ENCODE measurements at places on chromosomes 11 and 22. TPM values are rescaled to one million over a fixed set of nuclear protein-coding genes. Genes with fewer than 3 reads are reported as not detected.

The MYEOV gene
- not detected for total RNA-seq

The SCGB1C1 gene
- total RNA-seq: not detected

The PKNOX2 gene
- 63.6 TPM for total RNA-seq

The CCDC188 gene
- total RNA-seq: 1.8 TPM

The TMEM123 gene
- total RNA-seq: 38.4 TPM

The APBB1 gene
- 252 TPM for total RNA-seq

The KBTBD3 gene
- 23.2 TPM for total RNA-seq

The FOLR2 gene
- 6.3 TPM for total RNA-seq

The RNF169 gene
- total RNA-seq: 16.6 TPM

The RAC2 gene
- total RNA-seq: 3.6 TPM

- no peak for DNase-seq
Measured at GRCh38 chr11:58395581-58395980, 11.1 kb downstream of the OR5B3 start.

- DNase-seq: no peak
Measured at GRCh38 chr11:64276653-64277431, 7.6 kb downstream of the BAD start.

- DNase-seq: no peak
Measured at GRCh38 chr11:43626798-43627197, 53.7 kb upstream of the HSD17B12 start.

DNA sequence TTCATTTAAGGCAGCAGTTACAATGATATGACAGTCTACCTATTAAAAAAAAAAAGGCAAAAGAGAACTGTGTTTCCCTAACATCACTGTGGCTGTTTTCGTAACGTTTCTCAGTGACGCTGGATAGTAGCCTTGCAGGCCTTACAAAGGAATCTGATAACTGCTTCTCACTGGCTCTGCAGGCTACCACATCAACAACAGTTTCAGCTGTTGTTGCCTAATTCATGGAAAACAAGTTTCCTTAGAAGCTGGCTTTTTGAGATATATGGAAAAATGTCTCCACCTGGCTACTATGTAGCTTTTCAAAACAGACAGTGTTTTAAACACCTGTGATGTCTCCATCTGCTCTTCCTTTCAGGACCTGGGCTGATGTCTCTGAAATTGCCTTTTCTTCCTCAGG is 3.8 kb downstream of the OR51V1 start:
- DNase-seq: no peak

GRCh38 chr11:3994030-3994640 is 100.5 kb upstream of the RRM1 start:
- no peak for DNase-seq

- no peak for DNase-seq
Measured at GRCh38 chr11:117180020-117180419, 1.5 kb downstream of the SIDT2 start.

- DNase-seq: peak; percentile 64
Measured at GRCh38 chr11:47768101-47768612, 1.0 kb upstream of the FNBP4 start.

DNA sequence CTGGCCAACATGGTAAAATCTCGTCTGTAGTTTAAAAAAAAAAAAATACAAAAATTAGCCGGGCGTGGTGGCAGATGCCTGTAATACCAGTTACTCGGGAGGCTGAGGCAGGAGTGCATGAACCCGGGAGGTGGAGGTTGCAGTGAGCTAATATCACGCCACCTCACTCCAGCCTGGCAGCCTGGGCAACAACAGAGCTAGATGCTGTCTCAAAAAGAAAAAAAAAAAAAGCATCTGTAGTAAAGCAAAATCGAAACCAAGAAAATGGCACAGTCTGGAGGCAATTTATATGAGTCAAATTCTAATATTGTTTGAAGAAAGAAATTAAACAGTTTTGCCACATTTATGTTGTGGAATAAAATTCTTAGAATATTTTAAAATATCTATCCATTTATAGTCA is 365.0 kb upstream of the CHORDC1 start:
- DNase-seq: no peak

DNA sequence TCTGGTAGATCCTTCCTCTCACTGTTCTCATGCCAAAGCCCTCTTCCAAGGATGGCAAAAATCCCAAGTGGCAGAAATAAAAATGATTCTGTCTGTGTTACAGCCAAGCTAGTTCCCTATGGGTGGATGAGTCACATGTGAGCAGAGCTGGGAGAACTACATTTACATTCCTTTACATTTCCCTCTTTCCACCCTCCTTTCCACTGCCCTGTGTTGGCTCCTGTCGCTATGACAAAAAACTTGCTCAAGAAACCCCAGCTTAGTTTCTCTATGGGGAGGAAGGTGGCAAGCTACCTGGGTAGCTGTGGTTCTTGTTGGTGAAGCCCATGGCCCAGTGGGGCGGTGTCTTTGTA is 10.2 kb upstream of the DDB2 start:
- no peak for DNase-seq

- no peak for DNase-seq
Measured at GRCh38 chr11:128803011-128803410, 64.1 kb downstream of the KCNJ1 start.

GRCh38 chr22:48282804-48283203 is 1520.4 kb downstream of the TBC1D22A start:
- DNase-seq: no peak

DNA sequence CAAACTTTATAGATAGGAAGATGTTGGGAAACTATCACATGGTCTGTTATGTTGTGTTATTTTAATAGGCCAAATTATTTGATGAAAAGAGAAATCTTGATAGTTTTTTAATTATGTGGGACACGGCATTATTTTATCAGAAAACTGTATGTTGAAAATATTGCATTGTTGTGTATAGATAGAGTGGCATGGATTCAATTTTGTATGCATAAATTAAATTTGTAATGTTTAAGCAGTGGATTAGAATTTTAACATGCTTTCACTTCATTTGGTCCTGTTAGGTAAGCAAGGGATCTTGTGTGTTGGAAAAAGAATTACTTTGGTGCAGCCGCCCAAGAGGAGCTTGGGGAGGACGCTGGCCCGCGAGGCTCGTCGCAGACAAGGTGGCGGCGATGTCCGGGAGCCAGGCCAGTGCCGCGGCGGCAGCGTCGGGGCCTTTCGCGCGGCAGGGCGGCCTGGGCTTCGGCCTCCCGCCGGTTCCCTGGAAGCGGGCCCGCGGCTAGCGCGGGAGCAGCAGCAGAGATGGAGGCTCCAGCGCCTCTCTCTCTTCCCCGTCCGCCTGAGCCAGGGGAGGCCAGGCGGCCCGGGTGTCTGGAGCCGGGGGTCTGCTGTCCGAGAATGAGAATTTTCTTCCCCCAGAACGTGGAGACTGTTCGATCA is 82.7 kb downstream of the GGT1 start:
- DNase-seq: no peak

GRCh38 chr11:75814363-75814676 is 690 bp upstream of the UVRAG start:
- DNase-seq: no peak

Measured in dorsolateral prefrontal cortex (tissue), 122 donors.